ENCODE measurements at places on chromosomes 12 and 14.

DNA sequence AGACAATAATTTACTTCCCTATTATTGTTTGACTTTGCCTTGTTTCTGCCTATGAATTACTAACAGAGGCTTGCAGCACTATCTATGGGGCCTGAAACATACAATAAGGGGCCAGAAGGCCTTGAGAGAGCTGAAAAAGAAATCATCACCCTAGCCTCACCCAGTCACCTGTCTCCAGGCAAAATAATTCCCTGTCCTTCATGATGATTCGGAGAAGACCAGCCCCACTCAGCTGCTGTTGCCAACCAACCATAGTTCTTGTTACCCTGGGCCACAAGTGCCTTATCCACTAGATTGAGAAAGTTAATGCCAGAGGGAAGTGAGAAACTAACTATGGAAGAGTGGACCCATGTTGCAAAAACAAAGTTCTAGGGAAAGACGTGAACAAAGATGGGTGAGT lies 97.1 kb downstream of the ARF6 start:
- DNase-seq = no peak

GRCh38 chr14:104394409-104394851 lies 185.1 kb upstream of the C14orf180 start:
- DNase-seq = no peak

DNA sequence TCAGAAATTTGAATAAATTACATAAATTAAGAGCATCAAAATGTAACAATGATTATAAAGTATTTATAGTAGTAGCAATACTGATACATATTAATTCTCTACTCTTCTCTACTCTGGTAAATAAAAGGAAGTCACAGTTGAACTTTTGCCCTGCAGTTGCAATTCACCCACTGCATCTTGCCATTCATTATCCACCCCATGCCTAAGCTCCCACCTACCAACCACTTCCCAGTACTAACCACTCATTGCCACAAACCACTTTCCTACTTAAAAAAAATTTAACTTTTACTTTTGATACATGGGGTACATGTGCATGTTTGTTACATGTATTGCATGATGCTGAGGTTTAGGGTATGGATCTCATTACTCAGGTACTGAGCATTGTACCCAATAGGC lies 174.0 kb downstream of the RASSF9 start:
- no peak for DNase-seq

GRCh38 chr12:7131502-7131866 lies 1.3 kb downstream of the CLSTN3 start:
- DNase-seq = no peak

- no peak for DNase-seq
Measured at GRCh38 chr12:5096241-5096924, 52.7 kb downstream of the KCNA5 start.

DNA sequence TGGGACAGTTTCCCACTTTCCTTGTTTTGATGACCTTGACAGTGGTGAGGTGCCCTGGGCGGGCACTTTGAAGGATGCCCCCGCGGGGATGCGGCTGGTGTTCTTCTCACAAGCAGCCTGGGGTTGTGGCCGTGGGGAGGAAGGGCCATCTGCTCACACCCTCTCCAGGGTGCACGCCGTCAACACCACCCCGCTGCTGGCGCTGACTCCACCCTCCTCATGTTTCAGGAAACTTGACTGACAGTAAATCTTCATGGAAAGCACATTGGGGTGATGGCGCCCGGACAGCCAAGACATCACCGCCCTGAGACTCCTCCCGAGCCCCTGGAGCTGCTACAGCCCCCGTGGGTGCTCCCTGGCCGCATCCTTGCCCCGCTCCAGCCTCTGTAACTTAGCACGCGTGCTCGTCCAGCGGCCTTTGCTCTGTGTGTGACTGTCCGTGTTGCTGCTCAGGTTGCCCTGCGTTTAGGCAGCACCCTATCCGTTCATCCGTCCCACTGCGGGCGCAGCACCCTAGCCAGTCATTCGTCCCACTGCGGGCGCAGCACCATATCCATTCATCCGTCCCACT lies 150.2 kb upstream of the C14orf180 start:
- no peak for DNase-seq

DNA sequence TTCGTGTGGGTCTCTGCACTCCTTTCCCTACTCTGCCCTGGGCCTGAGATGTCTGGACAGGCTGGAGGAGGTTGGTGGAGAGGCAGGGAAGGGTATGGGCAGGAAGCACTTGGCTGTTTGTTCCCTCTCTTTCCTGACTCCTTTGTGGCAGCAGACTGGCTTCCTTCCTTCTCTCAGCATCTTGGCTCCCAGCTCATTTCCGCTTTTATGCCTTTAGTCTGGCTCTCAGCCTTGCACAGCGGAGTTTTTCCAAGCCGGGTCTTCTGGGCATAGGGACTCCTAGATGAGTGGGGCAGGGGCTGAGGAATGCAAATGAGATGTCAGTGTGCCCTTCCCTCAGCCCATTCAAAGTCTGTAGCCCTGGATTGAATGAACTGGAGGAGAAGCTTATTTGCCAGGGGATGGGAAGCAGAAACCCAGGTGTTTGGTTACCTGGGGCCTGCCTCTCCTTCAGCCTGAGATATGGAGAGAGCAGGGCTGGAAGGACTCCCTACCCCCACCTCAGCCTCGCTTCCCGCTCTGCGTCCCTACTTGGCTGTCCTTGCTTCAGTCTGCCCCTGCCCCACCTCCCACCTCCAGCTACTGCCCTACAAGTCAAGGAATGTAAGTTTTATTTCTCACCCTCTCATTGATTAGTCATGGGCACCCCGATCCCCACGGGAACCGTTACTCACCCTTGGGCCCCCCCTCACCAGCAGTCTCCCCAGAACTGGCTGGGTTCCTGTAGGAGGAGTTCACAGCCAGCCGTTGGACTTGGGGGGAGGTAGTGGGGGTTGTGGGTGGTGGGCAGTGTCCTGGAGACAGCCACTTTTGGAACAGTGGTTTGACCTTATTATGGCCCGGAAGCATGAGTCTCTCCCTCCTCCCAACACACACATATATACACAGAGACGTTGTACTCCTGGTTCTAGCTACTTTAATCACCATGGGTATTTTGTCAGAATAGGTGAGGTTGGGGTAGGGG lies 9.3 kb upstream of the ITGA5 start:
- DNase-seq = no peak

- DNase-seq = no peak
Measured at GRCh38 chr14:52992236-52992870, 41.5 kb upstream of the FERMT2 start.

DNA sequence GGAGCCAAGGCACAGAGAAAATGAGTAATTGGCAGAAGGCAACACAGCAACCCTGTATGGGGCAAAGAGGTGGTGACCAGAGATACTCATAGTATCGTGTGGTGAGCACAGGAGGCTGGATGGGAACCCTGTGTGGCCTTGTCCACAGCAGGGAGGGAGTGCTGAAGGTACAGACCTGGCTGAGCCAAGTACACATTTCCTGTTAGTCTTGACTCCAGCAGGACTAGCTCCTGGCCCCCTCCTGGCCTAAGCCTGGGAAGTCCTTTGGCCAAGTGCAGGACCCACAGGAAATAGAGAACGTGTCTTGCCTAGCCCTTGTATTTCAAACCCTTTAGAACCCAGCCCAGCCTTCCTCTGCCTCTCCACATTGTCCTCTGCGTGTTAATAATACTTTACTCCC lies 289.8 kb upstream of the PWP1 start:
- no peak for DNase-seq

DNA sequence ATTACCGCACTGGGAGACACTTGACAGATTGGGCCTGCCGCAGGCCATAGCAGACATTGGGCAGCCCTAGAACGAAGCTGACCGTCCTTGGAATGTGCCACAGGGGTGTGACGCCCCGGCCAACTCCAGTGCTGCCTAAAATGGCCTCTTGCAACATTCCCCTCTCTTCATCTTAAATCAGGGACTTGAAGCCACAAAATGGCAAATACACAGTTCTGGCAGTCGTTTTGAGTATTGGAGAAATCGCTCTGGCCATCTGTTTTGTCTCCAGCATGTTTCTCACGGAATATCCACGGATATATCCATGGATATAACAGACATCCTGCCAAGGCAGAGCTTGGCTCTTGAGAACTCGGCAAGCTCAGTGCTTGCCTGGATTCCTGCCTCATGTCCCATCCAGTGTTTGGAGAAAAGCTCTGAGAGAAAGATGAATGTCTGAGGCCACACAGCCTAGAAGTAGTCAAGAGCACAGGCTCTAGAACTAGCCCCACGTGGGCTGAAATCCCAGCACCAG lies 158.4 kb downstream of the CHST11 start:
- peak; percentile 73 for DNase-seq

GRCh38 chr14:68639000-68639757 lies 153.7 kb downstream of the ZFP36L1 start:
- no peak for DNase-seq

GRCh38 chr12:105330283-105330930 lies at the start of gene C12orf75:
Gene C12orf75 (plus strand): TSS chr12:105330691. CDS start chr12:105330892, 201 bp downstream.
- peak; percentile 74 for DNase-seq

GRCh38 chr14:56333359-56334292 lies 215.4 kb downstream of the PELI2 start:
- no peak for DNase-seq

DNA sequence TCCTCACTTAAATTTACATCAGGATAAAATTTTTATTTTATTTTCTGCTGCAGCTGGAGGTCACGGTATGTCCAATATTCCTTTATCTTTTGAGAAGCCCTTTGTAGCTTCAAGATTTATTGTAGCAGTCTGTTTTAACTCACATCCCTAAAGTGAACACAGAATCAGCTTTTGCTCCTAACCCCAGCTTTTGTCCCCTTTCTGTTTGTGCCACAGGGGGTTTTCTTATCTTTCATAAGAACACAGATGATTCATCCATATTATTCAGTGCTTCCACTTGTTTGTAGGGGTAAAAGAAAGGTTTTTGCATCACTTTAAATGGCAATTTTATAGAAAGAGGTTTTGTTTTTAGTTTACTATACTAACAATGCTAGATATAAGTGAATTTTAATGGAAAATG lies 21.8 kb upstream of the PIK3C2G start:
- no peak for DNase-seq

DNA sequence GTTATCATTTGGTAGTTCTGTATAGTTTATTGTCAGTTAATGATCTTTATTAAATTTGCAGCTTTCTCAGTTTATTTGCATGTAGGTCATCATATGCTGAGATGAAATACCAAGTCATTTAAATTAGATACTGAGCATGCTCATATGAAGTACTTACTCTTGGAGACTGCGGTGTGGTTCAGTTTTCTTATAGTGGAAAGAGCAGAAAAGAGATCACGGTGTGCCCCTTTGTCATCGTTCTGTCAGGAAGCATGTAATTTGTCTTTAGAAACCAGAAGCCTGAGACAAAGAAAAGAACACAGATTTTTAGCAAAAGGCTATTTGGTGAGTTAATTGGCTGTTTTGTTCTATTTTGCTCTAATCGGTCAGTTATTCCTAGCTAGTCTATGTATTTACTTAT lies 75.6 kb downstream of the PLEKHA5 start:
- no peak for DNase-seq

- DNase-seq = no peak
Measured at GRCh38 chr14:81927070-81927469, 393.4 kb upstream of the SEL1L start.

- DNase-seq = no peak
Measured at GRCh38 chr14:87805315-87805723, 187.7 kb downstream of the GALC start.

- no peak for DNase-seq
Measured at GRCh38 chr14:74604157-74604556, 7.9 kb downstream of the LTBP2 start.

DNA sequence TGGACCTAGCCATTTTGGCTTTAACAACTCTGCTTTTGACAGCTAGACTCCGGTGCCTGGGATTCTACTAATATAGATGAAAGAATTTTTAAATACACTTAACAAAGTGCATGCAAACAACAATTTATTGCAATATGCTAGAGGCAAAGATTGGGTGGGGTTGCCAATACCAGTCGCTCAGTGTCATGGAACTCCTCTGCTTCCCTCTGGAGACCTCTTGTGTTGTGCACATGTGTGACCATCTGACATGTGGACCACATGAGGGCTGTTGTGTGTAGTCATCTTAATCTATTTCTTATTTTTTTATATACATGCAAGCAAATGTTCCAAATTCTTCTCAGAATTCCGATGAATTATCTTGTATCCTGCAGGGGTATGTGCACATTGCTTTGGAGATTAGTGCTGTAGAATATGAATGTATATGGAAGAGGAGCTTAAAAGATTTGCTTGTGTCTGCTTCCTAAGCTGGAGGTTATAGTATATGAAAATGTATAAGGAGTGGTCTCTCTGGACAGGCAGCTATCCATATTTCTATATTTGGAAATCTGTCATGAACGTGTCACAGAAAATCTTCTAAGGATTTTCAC lies 24.2 kb upstream of the STXBP6 start:
- no peak for DNase-seq

DNA sequence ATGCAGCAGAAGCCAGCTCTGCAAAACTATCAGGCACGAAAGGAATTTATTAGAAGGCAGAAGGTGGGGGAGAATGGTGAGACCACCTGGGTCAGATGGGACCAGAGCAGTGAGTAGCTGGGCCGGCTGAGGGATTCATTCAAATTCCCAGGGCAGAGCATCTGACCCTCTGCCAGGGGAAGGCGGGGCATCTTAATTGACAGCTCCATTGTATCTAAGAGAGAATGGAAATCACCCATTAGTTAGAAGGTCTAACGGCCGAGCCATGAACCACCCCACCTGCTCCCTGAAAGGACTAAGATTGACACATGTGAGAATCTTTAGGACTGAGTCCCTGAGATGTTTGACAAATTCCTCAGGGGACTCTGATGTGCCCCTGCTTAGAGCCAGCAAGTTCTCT lies 83.7 kb downstream of the PHETA1 start:
- DNase-seq = no peak

DNA sequence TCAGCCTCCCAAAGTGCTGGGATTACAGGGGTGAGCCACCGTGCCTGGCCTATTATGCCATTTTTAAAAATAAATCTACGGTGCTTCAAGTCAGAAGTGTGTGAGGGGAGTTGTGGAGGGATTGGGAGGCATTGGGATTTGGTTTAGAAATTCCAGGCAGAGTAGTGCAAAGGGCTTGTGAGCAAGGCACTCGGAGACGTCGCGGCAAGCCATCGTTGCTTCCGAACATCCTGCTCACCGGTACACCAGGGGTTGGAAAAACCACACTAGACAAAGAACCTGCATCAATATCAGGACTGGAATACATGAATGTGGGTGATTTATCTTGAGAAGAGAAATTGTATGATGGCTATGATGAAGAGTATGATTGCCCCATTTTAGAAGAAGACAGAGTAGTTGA lies 227.0 kb downstream of the ALG10 start:
- no peak for DNase-seq

DNA sequence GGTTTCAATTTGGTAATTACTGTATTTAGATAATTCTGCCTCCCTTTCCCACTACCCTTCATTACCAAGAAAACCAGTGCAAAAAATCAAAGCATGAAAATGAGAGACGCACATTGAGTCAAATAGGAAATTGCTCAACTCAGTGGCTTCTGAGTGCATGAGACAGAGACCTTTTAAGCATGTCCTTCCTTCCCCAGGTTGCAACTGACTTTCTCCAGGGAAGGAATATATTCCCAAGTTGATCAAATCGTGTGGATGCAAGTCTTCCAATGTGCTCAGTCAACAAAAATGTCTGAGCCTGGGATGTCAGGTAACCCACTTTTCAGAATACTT lies 12.9 kb downstream of the BMP4 start:
- DNase-seq = no peak

- no peak for DNase-seq
Measured at GRCh38 chr12:50842637-50843493, at the start of gene TMPRSS12. Gene TMPRSS12 (plus strand): TSS chr12:50842926. CDS start chr12:50842965, 39 bp downstream.

Measured in uterus (tissue), 4 donors.